T-helper 9 cell (primary cell): ENCODE measurements at places on chromosomes 11 and 22.

- peak; percentile 21 for DNase-seq
Measured at GRCh38 chr11:68632802-68633201, 51.5 kb upstream of the GAL start.

DNA sequence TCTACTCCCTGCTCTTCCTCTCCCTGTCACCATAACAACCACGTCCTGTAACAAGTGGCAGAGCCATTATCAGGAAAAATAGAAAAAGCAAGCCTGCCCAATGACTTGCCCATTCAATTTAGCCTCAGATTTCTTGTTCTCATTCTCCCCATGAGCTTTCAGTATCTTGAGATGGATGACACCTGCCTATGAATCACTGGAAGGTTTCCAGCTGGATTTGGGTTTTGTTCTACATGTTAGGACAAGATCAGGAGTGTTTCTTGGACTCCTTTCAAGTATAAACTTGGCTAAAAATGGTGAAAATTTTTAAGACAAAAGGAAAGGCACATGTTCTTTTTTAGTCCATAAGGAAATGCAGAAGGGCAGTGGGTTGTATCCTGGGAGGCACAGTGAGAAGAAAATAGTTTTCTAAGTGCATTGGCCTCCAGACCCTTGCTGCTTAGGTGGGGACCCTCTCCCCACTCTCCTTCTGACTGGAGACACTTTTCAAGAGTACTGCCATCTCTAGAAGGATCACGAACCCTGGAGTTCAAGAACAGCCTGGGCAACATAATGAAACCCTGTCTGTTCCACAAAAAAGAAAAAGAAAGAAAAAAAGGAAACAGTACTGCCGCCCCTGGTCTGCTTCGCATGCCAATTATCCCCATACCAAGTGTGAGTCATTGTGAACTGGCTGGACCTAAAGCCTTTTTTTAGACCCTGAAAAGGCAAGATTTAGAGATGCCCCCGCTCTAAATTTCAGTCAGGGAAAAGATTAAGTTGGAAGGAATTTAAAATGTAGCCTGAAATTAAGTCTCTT lies 51.0 kb downstream of the MTNR1B start:
- no peak for DNase-seq

DNA sequence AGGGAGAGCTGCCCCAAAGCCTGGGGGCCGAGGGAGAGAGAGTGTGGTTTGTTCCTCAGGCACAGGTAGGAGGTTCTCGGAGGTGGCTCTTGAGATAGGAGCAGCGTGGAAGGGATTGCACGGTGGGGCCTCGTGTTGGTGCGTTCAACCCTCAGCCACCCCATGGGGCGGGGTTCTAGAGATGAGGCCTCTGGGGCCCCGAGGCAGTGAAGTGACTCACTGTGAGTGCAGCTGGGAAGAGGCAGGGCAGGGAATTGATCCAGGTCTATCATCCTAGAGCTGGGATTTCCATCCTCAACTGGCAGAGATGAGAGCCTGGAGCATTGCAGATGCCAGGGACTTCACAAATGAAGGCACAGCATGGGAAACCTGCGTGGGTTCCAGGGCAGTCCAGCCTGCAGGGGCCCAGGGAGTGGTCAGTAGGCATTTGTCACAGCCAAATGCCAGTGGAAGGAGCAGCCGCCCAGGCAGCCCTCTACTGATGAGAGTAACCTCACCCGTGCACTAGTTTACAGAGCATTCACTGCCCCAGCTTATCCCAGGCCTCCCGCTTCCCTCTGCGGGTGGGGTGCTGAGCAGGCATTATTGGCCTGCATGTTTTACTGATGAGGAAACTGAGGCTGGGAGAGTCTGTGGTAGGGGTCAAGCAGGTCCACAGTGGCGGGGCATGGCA lies 5.1 kb upstream of the SMARCB1 start:
- no peak for DNase-seq

- DNase-seq = peak; percentile 3
Measured at GRCh38 chr11:117316197-117316961, at the start of gene BACE1. BACE1 (minus strand) TSS chr11:117316256; CDS start chr11:117315795, 461 bp downstream.

- no peak for DNase-seq
Measured at GRCh38 chr11:33387996-33388395, 130.8 kb downstream of the HIPK3 start.

- no peak for DNase-seq
Measured at GRCh38 chr11:59706518-59707285, 6.9 kb downstream of the OR10V1 start.

DNA sequence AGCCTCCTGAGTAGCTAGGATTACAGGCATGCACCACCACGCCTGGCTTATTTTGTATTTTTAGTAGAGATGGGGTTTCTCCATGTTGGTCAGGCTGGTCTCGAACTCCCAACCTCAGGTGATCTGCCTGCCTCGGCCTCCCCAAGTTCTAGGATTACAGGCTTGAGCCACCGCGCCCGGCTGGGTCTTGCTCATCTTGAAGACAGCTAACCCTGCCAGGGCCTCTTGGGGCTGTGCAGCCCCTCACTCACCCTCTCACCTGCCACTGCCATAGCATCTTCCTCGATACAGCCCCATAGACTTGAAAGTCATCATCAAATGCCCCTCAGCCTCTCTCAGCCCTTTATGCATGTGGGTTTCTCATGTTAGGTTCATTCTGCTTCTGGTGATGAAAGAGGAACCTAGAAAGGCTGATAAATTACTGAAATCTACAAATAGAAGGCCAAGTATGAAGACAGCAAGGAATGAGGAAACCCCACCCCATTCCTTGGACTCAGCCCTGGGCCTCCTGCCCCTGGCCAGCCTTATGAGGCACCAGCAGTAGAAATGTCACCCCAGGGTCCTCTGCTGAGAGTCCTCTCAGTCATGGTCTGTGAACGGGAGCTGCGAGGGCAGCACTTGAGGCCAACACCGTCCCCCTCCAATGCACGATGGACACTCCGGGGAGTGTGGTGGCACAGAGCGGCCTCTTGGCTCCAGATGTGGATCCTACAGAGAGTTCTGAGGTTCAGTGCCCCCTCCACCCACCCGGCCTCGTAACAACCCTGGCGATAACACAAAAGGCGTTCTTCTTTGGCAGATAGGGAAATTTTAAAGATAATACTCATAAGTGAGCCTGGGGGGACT lies 24.8 kb downstream of the SCGB1A1 start:
- no peak for DNase-seq

GRCh38 chr11:67275606-67276409 lies 9.5 kb downstream of the GRK2 start:
- DNase-seq = no peak

GRCh38 chr11:77747381-77747969 lies 73.0 kb downstream of the RSF1 start:
- no peak for DNase-seq

- no peak for DNase-seq
Measured at GRCh38 chr22:44143579-44143978, 37.1 kb upstream of the PARVG start.

GRCh38 chr11:71991494-71991893 lies 7.2 kb upstream of the IL18BP start:
- no peak for DNase-seq

DNA sequence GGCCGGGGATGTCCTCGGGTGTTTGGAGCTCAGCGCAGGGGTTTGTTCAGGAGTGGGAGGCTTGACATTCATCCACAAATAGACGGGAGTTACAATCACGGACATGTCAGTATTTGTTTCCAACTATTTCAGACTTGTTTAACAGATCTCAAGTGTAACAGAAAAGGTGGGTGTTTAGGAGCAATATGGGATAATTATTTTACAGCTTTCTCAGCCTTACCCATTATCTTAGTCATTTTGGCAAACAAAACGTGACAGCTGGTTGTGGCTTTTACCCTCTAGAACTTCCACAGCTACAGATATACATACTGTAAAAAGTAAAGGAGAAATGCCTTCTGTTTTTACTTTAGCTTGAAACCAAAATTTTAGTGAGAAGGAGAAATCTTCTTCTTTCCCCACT lies 178.7 kb upstream of the TMEM45B start:
- DNase-seq = no peak

- DNase-seq = no peak
Measured at GRCh38 chr22:28137036-28137435, 218.0 kb upstream of the PITPNB start.

- DNase-seq = no peak
Measured at GRCh38 chr22:49792107-49792506, 35.6 kb downstream of the BRD1 start.

- DNase-seq = no peak
Measured at GRCh38 chr11:62689421-62690183, at the start of gene LRRN4CL. LRRN4CL (minus strand) TSS chr11:62689530; CDS start chr11:62688508, 1,022 bp downstream.

DNA sequence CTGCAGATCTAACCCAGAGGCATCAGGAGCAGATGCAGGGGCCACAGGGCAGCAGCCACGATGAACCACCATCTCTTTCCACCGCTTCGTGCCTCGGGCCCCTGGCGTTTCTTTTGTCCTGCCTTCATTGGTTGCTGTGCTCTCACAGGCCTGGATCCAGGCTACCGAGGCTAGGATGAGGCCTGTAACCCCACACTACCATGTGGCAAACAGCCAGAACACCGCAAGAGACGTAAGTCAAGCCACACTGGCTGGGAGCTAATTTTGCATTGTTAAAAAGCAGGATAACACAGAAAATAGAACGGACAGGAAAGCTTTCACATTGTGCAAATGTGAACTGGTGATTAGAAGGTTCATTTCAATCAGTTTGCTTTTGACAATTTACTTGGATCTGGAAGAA lies 15.7 kb upstream of the ARFGAP3 start:
- no peak for DNase-seq

DNA sequence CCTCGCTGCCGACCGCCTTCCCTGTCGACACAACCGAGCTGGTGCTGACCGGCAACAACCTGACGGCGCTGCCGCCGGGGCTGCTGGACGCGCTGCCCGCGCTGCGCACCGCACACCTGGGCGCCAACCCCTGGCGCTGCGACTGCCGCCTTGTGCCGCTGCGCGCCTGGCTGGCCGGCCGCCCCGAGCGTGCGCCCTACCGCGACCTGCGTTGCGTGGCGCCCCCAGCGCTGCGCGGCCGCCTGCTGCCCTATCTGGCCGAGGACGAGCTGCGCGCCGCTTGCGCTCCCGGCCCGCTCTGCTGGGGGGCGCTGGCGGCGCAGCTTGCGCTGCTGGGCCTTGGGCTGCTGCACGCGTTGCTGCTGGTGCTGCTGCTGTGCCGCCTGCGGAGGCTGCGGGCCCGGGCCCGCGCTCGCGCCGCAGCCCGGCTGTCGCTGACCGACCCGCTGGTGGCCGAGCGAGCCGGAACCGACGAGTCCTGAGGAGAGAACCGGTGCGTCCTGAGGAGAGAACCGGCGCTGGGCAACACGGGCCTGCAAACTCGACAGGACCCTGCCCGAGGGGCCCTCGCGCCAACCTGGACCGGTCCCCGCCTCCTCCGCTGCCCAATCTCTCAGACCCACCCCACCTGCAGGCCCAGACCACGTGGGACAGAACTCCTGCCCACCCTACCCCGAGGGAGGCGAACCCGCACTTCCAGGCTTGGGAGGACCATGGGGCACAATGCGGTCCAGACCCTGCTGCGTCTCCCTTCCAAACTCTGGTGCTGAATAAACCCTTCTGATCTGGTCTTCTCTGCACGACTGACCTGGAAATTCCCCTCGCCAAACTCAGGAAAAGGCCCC lies 866 bp downstream of the GP1BB start:
- no peak for DNase-seq

- no peak for DNase-seq
Measured at GRCh38 chr11:128026596-128026995, 560.8 kb downstream of the ETS1 start.

- no peak for DNase-seq
Measured at GRCh38 chr22:36913427-36914389, at the start of gene CSF2RB. CSF2RB (plus strand) TSS chr22:36913628; CDS start chr22:36922208, 8,580 bp downstream.

DNA sequence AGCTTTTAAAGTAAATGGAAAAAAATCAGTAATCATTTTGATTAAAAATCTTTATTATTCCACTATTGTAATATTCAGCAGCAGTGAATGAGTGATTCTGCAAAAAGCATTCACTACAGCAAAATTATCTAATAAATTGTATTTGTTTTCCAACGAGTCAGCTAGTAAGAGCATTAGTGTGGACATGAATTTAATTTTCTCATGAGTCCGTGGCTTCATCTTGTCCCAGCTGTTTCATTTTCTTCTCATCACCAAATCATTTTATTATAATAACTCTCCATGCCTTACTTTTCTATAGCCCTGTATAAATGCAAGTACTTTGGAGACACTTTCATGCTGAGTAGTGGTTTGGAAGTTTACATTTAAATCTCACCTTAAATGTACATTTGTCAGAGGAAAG lies 66.2 kb downstream of the FANCF start:
- no peak for DNase-seq

- DNase-seq = no peak
Measured at GRCh38 chr11:76234416-76235232, 28.3 kb upstream of the WNT11 start.

- DNase-seq = no peak
Measured at GRCh38 chr11:116614306-116615210, 158.2 kb downstream of the BUD13 start.

- DNase-seq = no peak
Measured at GRCh38 chr11:1949922-1950321, 2.8 kb downstream of the MRPL23 start.

DNA sequence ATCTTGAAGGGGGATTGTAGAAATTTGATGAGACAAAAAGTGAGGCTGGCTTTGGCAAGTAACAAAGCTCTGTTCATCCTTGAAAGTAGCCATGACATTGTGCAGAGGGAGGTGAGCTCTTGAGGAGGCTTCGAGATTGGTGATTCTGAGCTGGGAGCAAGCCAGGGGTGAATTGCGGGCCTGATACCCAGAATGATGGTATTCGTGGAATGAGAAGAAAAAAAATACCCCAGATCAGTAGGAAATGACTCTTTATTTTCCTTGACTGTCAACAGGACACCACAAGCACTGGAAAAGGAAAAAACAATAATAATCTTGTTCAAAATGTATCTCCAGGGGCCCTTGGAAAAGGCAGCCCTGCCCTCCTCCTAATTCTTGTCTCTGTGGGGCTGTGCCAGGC lies 62.7 kb downstream of the TSPAN18 start:
- no peak for DNase-seq

DNA sequence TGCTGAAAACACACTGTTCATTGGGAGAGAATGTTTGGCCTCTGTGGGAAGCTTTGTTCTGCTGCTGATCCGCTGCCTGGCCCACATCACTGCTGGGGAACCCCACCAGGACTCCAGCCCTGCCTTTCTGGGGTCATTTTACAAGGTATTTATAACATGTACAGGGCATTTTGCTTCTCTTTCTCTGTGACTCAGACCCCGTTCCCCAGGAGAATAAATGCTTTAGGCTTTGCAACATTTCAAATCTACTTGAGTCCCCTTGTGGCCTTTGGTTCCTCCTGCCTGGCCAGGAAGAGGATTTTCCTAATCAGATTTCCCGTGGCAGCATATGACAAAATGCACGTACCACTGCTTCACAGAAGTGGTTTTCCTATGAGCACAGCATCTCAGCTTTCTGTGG lies 43.0 kb downstream of the BTG4 start:
- no peak for DNase-seq

DNA sequence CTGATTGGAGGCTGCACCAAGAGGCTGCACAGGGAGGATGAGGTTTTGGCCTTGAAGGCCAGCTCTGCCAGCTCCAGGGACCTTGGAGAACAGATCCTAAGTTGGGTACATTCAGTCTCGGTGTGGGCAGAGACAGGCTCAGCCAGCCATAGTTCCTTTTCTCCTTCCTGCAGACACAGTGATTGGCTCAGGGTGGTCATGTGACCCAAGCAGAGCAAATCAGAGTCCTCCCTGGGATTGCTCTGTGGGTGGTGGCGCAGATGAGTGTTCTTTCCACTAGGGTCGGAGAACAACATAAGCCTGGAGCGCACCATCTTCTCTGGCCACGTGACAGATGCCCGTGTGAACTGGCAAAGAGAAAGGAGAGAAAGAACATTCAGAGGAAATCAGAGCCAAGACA lies 47.1 kb upstream of the CCND1 start:
- no peak for DNase-seq
